Activated CD4-positive, alpha-beta T cell treated with anti-CD3 and anti-CD28 coated beads, Interleukin-2, amount 50 U/mL, for 24 hours (primary cell): ENCODE measurements at places on chromosomes 11 and 22.

DNA sequence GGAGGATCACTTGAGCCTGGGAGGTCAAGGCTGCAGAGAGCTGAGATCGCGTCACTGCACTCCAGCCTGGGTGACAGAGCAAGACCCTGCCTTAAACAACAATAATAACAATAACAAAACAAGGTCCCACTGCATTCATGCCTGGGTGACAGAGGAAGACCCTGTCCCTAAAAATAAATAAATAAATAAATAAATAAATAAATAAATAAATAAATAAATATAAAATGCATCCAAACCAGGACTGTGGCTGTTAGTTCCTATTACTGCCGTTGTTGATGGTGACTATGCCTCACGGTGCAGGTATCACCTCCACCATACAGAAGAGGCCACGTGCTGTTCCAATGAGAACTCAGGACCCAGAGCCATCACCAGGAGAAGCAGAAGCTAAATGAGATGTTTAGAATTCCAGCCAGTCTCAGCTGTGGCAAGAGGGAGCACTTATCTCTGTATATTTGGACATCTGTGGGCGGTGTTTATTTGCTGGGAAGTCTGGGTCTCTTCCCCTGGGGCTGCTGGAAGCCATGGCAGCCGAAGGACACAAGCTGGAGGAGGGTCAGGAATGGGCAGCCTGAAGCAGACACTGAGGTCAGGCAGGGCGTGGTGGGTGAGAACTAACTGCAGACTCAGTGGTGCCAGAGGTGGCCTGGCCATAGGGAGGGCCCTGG, 21.6 kb downstream of the C11orf86 start:
- no peak for DNase-seq

DNA sequence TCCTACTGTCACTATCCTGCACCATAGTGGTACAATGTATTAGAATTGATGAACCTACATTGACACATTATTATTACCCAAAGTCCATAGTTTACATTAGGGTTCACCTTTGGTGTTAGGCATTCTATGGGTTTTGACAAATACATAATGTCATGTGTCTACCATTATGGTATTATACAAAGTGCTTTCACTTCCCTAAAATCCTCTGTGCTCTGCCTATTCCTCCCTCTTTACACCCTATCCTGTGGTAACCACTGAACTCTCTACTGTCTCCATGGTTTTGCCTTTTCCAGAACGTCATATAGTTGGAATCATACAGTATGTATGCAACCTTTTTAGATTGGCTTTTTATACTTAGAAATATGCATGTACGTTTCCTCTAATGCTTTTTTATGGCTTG, 51.5 kb downstream of the CCDC15 start:
- DNase-seq, result no peak

- DNase-seq, result no peak
Measured at GRCh38 chr11:132913886-132914285, 618.4 kb downstream of the OPCML start.

- no peak for DNase-seq
Measured at GRCh38 chr11:64101461-64101860, 64.5 kb downstream of the MACROD1 start.

- DNase-seq, result no peak
Measured at GRCh38 chr22:29958170-29958569, 75.2 kb downstream of the MTMR3 start.

GRCh38 chr22:35177811-35178210, 79.5 kb upstream of the HMGXB4 start:
- no peak for DNase-seq

GRCh38 chr11:70715166-70715951, 317.0 kb downstream of the CTTN start:
- no peak for DNase-seq

DNA sequence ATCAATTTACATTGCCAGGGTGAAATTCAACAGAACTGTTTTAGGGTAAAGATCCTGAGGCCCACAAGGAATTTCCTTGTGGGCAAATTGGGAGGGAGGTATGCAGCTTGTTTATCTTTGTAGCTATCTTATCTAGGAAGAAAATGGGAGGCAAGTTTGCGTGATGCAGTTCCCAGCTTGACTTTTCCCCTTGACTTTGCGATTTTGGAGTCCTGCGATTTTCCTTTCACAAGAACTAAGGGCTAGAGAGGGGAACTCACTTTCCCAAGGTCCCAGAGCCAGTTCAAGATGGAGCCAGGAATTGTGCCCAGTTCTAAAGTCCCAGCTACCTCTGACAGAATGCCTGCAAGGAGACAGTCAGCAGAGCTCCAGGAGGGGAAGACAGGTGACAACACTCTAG, 30.7 kb downstream of the RIBC2 start:
- DNase-seq, result no peak

DNA sequence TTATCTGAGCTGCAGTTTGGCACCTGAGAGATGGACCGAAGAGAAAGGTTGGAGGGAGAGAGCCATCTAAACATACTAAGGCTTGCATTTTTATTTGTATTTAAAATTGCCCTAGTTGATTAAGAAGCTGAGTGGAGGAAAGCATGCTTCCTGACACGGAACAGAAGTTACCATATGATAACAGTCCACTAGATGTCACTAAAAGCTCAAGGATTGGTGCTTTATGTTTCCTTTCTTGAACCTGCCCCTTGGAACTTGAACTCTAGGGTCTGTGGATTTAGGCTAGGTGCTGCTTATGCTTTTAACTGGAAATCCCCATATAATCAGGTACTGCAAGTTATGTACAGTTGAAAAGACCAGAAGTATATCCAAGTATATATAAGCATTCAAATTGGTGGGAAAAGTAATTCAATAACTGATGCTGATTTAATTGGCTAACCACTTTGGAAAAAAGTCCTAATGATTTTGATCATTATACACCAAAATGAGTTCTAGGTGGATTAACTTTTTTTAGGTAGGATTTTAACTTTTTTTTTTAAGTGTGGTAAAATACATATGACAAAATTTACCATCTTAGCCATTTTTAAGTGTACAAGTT, 9.5 kb downstream of the RBMXL2 start:
- no peak for DNase-seq

DNA sequence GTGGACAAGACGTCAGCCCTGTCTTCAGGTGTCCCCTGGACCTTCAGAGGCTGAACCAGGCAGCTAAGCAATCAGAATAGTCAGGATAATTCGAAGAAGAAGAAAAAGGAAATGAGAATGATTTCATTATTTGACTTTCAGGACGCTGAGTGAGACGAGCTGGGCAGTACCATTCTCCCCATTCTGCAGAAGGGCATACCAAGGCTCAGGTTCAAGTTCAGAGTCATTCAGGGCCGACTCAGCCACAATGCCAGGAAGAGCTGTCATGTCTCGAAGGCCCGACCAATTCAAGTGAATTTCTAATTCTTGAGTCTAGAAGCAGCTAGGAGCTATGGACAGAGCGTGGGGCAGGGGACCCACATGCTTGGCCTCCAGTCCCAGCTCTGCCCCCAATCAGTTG, 33.8 kb upstream of the CD82 start:
- no peak for DNase-seq

DNA sequence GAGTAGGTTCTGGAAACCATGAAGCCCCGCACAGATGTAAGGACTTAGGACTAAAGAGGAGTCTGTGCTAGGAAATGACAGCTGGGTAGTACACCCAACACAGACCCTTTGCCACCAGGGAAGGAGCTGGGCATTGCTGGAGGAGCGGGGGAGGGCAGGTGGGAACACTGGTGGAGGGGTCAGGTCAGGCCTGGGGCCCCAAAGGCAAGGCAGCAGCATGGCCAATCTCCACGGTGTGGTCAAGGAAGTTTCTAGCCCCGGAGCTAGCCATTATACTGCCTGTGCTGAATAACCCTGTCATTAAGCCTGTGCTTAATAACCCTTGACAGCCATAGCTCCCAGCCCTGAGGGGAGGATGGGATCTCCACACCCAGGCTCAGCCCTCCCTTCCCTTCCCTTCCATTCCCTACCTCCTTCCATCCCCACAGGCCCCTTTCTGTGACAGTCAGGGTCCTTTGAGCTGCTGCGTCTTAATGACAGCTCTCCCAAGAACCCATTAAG, 2.1 kb downstream of the TMPRSS4 start:
- DNase-seq, result no peak

- no peak for DNase-seq
Measured at GRCh38 chr11:88695689-88696414, 358.3 kb upstream of the CTSC start.

- DNase-seq, result no peak
Measured at GRCh38 chr22:39212721-39213376, 31.9 kb downstream of the PDGFB start.

- no peak for DNase-seq
Measured at GRCh38 chr11:6397636-6398035, 7.4 kb downstream of the SMPD1 start.

- peak; percentile 11 for DNase-seq
Measured at GRCh38 chr11:69210310-69211035, 54.7 kb downstream of the SMIM38 start.

DNA sequence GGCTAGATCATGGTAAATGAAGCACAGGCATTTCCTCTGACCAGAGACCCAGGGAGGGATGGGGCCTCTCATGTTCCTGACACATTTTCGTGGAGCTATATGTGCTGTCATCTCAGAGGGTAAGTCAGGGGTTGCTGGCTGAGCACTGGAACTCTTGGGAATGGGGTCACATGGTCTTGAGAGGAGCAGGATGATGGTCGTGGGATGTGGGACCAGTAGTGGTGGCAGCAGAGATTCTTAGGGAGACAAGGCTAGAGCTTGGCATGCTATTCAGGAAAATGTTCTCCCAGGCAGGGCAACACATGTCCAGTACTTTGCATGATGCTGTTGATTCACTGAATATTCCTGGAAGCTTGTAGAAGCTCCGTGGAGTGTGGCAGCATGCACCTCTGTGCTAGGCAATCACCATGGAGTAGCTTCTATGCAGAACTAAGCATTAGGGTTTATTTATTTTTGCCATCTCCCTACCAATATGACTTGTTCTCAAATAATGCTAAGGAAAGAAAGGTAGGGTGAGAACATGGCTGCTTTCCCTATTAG, 31.4 kb upstream of the TTC12 start:
- DNase-seq, result no peak

GRCh38 chr11:115126092-115126491, 378.1 kb downstream of the CADM1 start:
- DNase-seq, result no peak

GRCh38 chr11:10478574-10479550, 23.8 kb downstream of the AMPD3 start:
- no peak for DNase-seq

DNA sequence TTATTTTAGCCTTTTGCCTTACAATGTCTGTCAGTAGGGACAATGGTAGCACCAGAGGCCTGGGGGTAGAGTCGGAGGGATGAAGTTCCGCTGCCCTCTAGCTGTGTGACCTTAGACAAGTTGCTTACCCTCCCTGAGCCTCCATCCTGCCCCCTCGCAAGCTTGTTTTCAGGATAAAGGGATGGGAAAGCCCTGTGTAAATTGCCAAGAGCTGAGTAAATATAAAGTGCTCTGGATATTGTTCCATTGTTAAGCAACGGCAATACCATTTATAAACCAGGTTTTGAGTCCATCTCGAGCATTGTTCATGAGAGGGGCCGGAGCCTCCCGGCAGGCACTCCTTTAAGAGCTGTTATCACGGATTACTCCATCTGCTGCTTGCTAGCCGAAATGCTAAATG, 72.9 kb downstream of the ZBTB16 start:
- no peak for DNase-seq

GRCh38 chr11:36196411-36196998, 92.7 kb downstream of the COMMD9 start:
- no peak for DNase-seq

- no peak for DNase-seq
Measured at GRCh38 chr11:122234257-122234656, 118.2 kb upstream of the BLID start.

DNA sequence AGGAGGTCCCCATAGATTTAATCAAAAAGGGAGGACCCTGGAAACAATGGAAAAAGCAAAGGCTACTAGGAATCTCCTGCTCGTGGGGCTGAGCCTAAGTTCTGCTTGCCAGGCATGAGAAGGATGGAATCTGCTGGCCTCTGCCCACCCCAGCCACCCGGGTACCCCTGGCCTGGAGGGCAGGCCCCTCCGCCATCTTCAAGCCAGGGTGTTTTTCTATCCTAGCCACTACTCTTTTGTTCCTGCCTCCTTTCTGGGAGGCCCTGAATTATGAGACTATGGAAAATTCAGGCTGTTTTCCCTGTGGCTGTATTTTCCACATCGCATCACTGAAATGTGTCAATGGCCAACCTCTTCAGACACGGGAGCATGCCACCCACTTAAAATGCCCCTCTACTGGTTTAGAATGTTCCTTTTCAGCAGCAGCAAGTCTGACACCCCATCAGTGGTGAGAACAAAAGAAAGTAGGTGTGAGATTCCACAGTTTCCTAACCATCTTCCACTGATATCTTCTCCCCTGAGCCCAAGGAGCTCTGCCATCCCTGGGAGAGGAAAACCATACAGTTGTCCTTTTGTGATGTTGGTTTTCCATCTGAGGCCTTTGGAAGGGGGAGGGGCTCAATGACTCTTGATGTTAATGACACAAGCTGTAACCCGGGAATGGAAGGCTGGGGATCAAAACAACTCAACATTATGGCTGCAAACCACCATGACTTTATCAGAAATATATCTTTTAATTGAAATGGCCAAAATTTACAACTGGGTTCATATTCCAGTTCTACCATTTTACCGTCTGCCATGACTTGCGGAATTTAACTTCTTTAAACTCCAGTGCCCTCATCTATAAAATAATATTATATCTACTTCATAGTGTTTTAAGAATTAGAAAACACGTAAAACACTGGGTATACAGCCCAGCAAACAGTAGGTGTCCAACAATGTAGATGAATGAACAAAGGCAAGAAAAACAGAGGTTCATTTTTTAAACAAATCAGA, 22.2 kb downstream of the DKK3 start:
- no peak for DNase-seq

- no peak for DNase-seq
Measured at GRCh38 chr11:68498903-68499883, 38.6 kb downstream of the PPP6R3 start.

GRCh38 chr11:130653838-130654636, 205.6 kb downstream of the ADAMTS15 start:
- DNase-seq, result no peak

DNA sequence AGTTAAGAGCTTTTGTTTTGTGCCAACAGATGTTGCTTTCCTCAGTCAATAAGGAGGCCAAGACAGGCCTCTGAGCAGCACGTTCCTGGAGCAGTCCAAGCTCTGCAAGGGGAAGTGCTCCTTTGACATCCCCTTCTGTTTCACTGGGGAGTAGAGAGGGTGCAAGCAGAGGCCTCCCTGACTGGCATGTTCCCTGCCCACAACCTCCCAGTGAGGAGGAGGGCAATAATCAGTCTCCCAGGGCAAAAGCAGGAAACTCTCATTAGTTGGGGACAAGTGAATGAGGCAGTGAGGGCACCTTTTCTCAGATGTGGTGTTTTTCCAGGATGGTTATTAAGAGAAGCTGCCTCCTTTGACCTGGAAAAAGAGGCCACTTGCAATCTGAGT, 79.5 kb upstream of the ZBED5 start:
- no peak for DNase-seq
